ENCODE measurements at places on chromosomes 13 and 19. TPM values are rescaled to one million over a fixed set of nuclear protein-coding genes. Genes with fewer than 3 reads are reported as not detected.

- H3K4me1 ChIP-seq, result no peaks in the 10 kb centered on the region
- no peak for DNase-seq
- no peaks in the 10 kb centered on the region for H3K27me3 ChIP-seq
- H3K36me3 ChIP-seq, result no peaks in the 10 kb centered on the region
- H3K4me3 ChIP-seq, result no peak overlapping the region
These were observed 168.3 kb upstream of the TSHZ3 start for GRCh38 chr19:31517224-31518180.

GRCh38 chr19:43818500-43818899 is 8.6 kb upstream of the ZNF283 start:
- H3K27me3 ChIP-seq, result peaks cover 13% of the 10 kb centered on the region
- no peaks in the 10 kb centered on the region for H3K36me3 ChIP-seq
- no peak overlapping the region for H3K27ac ChIP-seq
- H3K4me3 ChIP-seq, result no peak overlapping the region

Gene SLC10A2
- not detected for total RNA-seq

- H3K4me1 ChIP-seq, result peaks cover 6% of the 10 kb centered on the region
- H3K36me3 ChIP-seq, result no peaks in the 10 kb centered on the region
- no peaks in the 10 kb centered on the region for H3K27me3 ChIP-seq
- H3K27ac ChIP-seq, result no peak overlapping the region
- H3K4me3 ChIP-seq, result no peak overlapping the region
These were observed 18.0 kb downstream of the ARHGAP35 start for GRCh38 chr19:46878613-46879375.

DNA sequence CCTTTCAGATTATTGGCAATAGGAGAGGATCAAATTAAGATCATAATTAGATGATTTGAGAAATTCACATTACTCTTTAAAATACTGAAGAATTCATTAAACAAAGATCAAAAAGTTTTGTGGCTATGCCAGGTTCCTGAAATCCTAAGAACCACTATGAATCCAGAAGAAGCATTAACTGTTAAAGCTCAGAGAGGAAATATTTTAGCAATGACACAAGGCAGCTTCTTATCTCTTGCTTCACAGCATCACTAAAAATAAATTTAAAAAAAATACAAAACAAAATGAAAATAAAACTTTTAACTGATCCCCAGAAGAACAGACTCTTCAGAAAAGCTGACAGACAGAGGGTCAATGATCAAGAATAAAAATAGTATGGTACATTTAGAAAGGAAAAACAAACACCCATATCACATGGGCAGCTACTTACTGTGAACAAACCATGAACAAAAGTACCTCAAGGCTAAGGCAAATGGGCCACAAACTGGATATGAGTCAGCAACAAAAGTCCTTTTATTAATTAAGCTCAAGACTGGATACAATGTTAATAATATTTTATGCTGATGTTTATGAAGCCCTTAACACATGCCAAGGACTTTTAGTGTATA is 19.6 kb downstream of the RNF6 start:
- peaks cover 6% of the 10 kb centered on the region for H3K36me3 ChIP-seq
- DNase-seq, result no peak
- H3K27ac ChIP-seq, result peak overlapping the region; percentile 64
- H3K27me3 ChIP-seq, result no peaks in the 10 kb centered on the region

DNA sequence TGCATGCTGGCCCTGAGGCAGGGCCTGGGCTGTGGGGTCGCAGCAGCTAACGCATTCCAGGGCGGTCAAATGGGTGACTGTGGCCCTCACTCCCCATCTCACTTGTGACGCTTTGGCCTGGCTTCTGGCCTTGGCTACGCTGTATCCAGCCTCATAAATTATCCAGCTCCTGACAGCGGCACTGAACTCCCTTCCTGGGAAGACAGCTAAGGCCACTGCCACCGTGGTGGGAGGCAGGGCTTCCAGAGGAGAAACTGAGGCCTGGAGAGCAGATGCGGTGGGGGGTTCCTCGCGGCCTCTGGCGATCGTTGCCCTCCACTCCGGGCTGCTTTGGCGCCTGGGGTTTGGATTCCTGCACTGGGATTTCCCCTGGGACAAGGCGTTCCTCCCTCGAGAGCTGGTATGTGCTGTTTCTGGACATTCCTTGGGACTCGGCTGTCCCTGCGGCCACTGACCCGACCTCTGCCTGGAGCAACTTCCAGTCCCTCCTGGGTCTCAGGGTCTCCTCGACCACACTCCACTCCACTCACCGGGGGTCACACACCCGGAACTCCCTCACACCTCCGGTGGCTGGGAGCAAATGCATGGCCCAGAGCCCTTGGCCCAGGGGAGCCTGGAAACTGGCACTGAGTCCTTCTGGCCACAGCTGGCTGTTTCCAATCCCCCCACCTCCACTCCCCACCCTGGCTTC is 3.4 kb downstream of the TBXA2R start:
- no peak for DNase-seq
- H3K36me3 ChIP-seq, result no peaks in the 10 kb centered on the region
- H3K27ac ChIP-seq, result no peak overlapping the region
- peaks cover 14% of the 10 kb centered on the region for H3K4me1 ChIP-seq
- no peak overlapping the region for H3K4me3 ChIP-seq
- H3K27me3 ChIP-seq, result peaks cover 20% of the 10 kb centered on the region

- peaks cover 16% of the 10 kb centered on the region for H3K27me3 ChIP-seq
- H3K4me1 ChIP-seq, result peaks cover 11% of the 10 kb centered on the region
- no peak within 1 kb of the TSS for H3K4me3 ChIP-seq
- DNase-seq, result no peak
- no peaks in the 10 kb centered on the region for H3K36me3 ChIP-seq
These were observed at the start of gene SSC5D for GRCh38 chr19:55487924-55488687. TSS of gene SSC5D (plus strand) at chr19:55488436. CDS start at chr19:55488590, 154 bp downstream.

- peaks cover 16% of the 10 kb centered on the region for H3K4me1 ChIP-seq
- H3K4me3 ChIP-seq, result no peak overlapping the region
- H3K27me3 ChIP-seq, result peaks cover 3% of the 10 kb centered on the region
- H3K27ac ChIP-seq, result no peak overlapping the region
These were observed 3.5 kb upstream of the ADM5 start for GRCh38 chr19:49685845-49686332.

- DNase-seq, result no peak
- H3K4me3 ChIP-seq, result no peak overlapping the region
- no peaks in the 10 kb centered on the region for H3K36me3 ChIP-seq
- peaks cover 3% of the 10 kb centered on the region for H3K27me3 ChIP-seq
- no peaks in the 10 kb centered on the region for H3K4me1 ChIP-seq
These were observed 152.6 kb upstream of the VSTM2B start for GRCh38 chr19:29372921-29373797.

Gene SOX1
- total RNA-seq, result not detected

DNA sequence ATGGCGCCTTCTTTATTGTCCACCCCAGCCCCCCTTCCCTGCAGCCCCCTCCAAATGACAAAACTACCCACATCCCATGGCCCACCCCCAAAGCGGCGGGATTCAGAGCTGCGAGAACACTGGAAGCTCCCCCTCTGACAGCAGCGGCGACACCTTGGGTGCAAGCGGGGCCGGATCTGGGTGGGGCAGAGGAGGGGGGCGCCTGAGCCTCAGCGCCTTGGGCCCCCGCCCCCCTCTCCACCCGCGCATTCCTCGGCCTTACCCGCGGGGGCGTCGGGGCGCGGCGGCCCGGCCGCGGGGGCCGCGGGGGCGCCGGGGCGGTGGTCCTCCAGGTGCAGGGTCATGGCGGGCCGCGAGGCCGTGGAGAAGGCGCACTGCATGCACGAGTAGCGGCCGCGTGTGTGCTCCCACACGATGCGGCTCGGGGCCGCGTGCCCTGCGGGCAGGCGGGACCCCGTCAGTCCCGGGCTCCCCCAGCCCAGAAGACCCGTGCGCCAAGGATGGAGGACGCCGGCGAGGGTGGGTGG is 3.3 kb downstream of the ZNF414 start:
- no peaks in the 10 kb centered on the region for H3K36me3 ChIP-seq
- no peak overlapping the region for H3K27ac ChIP-seq
- DNase-seq, result no peak
- peaks cover 24% of the 10 kb centered on the region for H3K4me1 ChIP-seq

Measured in gastrocnemius medialis (tissue), 4 donors.